ENCODE measurements at places on chromosomes 13 and 19.

DNA sequence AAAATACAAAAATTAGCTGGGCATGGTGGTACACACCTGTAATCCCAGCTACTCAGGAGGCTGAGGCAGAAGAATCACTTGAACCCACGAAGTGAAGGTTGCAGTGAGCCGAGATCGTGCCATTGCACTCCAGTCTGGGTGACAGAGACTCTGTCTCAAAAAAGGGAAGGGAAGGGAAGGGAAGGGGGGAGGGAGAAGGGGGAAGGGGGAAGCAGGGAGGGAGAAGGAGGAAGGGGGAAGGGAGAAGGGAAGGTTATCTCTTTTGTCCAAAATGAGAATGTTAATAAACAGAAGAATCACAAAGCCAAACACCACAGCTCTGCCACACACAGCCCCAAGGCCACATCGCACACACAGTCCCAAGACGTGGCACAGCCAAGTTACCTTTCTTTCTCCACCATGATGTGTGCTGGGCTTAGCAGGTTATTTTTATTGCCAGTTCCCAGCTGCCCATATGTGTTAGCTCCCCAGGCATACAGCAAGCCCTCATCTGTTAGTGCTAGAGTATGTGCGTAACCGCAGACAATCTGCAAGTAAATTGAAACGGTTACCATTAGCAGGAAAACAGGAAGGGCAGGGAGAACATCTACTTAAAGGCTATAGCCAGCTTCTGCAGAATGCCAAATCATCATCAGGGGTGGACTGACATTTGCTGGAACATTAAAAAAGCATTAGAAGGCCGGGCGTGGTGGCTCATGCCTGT is 34.3 kb downstream of the RCBTB1 start:
- no peak for DNase-seq

GRCh38 chr19:17081672-17082630 is 6.4 kb downstream of the MYO9B start:
- no peak for DNase-seq

DNA sequence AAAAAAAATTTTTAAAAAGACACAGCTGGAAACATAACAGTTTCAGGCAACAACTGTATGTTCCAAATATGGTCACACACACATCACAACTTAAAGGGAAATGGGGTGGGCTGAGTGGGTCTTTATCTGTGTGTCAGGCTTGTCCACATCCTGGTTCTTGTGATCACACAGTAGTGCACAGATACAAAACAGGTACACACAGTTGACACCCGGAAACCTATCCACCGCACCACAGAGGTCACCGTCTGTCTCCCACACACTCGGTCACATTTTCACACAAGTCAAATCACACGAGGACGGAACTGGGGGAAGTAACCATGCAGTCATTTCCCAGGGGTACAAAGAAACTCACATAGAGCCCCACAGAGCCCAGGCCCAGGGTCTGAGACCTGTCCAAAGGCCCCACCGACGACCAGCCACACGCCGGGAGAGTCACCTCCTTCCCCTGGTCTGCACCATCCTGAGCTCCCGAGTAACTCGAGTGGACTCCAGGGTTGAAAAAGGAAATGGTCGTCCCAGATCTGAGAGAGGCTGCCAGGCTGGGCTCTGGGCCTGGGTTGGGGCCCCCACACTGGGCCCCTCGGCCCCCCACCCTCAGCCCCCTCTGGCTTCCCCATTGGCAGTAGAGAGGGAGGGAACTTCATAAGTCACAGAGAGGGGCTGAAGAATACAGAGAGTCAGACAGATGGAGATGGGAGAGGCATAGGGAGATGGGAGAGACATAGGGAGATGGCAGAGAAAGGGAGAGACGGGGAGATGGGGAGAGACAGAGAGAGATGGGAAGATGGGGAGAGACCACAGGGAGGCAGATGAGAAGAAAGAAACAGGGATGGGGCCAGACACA is 1.3 kb upstream of the PPAN start:
- DNase-seq = no peak

GRCh38 chr13:78632996-78633395 is 26.0 kb downstream of the OBI1 start:
- DNase-seq = no peak

GRCh38 chr13:91491980-91492379 is 93.6 kb downstream of the GPC5 start:
- DNase-seq = no peak

DNA sequence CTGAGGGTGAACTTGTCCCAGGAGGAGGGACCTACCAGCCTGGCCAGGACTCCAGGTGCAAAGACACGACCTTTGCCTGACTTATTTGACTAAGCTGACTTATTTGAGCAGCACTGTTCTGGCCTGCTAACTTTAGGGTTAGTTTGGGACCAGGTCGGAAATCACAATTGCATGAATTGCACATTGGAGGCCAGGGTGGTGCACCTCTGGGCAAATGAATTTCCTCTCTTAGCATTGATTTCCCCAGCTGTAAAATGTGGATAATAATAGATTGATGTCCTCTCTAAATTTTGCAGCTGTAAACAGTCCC is 1.4 kb upstream of the BST2 start:
- no peak for DNase-seq

DNA sequence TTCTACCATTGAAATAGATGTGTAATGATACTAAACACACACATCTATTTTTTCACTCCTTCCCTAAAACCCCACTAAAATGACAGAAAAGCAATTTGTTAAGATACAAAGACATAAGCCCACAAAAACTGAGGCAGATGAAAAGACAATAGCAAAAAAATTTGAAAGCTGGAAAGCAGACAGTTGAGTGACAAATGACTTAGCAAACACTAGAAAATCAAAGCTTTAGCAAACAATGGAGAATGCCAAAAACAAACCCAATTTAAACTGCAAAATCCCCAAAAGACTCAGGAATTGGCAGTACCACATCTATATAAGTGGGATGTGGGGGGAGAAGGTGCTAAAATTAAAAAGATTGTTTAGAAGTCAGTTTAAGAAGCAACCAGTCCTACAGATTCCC is 9.5 kb downstream of the TSC22D1 start:
- no peak for DNase-seq

GRCh38 chr19:42066075-42066754 is 3.8 kb downstream of the GRIK5 start:
- peak; percentile 76 for DNase-seq

GRCh38 chr19:47417107-47417745 is 2.1 kb downstream of the MEIS3 start:
- DNase-seq = no peak

- no peak for DNase-seq
Measured at GRCh38 chr19:32200312-32201038, 144.9 kb upstream of the ZNF507 start.

DNA sequence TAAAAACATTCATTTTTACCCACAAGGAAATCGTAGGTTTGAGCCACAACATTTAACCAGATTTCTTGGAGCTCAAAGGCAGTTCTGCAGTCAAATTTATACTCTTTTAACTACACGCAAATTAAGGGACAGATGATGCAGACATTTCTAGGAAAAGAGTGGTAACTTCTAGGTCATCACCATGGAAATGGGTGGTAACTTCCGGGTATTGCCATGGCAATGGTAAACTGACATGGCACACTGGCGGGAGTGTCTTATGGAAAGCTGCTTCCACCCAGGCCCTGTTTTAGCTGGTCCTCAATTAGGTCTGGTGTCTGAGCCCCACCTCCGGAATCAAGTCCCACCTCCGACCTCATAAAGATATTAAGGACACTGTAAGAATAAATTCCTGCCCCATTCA is 10.4 kb upstream of the LYPD5 start:
- no peak for DNase-seq

DNA sequence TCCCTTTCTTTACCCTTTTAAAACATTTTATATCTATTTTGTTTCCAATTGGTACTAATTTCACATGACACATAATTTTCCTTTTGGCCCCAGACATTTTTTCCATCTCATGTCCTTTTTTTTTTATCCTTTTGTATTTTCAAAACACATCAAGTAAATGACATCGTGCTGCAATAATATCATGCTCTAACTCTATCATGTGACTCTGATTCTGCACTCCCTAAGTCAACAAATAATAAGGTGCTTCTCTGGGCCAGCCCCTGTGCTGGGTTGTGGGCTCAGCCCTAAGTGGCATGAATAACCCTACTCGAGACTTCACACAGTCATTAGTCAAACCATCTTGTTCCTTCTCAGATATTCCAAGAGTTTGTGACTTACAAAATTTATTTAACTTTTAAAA is 21.7 kb downstream of the NALCN start:
- no peak for DNase-seq

DNA sequence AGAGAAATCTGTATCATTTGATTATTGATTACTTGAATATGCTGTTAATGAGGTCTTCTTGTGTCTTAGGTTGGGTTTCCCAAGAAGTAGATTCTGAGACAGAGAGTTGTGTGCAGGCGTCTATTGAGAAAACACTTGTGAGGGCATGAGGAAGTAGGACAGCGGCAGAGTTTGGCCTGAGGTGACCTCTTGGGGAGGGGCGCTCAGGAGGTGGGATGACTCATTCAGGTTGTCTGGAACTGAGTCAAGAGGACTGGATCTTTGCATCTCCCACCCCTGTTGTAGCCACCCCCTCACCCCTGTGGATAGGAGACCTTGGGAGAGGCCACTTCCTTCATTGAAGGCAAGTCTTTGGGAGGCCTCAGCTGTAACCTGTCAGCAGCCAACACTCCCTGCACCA is 35.2 kb upstream of the WDFY2 start:
- DNase-seq = peak; percentile 36

GRCh38 chr13:24203811-24204210 is 43.3 kb downstream of the SPATA13 start:
- DNase-seq = no peak

DNA sequence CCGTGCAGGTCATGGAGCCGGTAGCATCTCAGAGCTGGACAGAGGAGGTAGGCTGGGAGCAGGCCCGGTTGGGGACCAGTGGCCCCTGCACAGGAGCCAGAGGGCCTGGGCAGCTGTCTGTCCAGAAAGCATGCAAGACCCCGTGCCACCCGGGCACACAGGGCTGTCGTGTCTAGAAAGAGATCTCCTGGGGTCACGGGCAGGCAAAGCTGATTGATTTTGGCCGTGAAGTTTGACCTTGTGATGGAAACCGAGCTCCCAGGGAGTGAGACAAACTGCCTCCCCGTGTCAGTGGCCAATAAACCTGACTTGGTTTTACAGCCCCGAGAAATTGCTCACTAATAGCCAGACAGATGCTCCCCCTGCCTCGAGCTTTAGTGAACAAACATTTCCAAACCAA is 98.8 kb downstream of the KDM4B start:
- DNase-seq = no peak

- DNase-seq = no peak
Measured at GRCh38 chr19:35533822-35534392, 651 bp downstream of the GAPDHS start.

- DNase-seq = no peak
Measured at GRCh38 chr13:50106559-50106958, 91.3 kb downstream of the KCNRG start.

- no peak for DNase-seq
Measured at GRCh38 chr13:28705461-28706083, 13.2 kb downstream of the SLC46A3 start.

DNA sequence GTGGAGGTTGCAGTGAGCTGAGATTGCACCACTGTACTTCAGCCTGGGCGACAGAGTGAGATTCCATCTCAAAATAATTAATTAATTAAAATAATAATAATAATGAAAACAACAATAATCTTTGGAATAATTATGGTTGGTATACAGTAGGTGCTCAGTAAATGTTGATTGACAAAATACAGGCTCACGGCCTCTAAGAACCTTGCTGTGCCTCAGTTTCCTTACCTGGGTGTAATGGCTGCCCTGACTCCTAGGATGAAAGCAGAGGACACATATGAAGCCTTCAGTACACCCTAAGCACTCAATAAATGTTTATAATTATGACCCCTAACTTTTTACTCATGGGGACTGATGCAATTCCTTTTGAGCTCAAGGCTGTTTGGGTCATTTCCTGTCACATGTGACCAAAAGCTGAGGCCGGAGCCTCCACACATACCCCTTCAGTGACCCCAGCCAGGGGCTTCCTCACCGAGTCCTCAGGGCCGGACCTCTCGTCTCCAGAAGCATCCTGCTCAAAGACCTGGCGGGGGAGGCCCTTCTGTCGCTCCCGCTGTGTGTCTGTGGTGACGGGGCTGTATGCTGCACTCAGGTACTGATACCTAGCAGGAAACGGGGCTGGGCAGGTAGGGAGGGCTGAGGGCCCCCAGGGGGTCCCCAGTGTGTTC is 10.5 kb downstream of the DOCK6 start:
- no peak for DNase-seq

GRCh38 chr19:50322234-50322633 is 6.9 kb downstream of the KCNC3 start:
- DNase-seq = no peak

- DNase-seq = no peak
Measured at GRCh38 chr19:18669883-18670282, 13.6 kb upstream of the CRTC1 start.

- no peak for DNase-seq
Measured at GRCh38 chr19:51458899-51459505, 748 bp upstream of the SIGLEC8 start.

GRCh38 chr19:44697670-44698034 is 1.3 kb upstream of the CEACAM16 start:
- DNase-seq = no peak

GRCh38 chr13:50141375-50141975 is 126.2 kb downstream of the KCNRG start:
- DNase-seq = no peak

GRCh38 chr13:111901267-111901915 is 165.6 kb upstream of the SOX1 start:
- no peak for DNase-seq

- no peak for DNase-seq
Measured at GRCh38 chr13:46665633-46666482, 112.9 kb downstream of the LRCH1 start.

DNA sequence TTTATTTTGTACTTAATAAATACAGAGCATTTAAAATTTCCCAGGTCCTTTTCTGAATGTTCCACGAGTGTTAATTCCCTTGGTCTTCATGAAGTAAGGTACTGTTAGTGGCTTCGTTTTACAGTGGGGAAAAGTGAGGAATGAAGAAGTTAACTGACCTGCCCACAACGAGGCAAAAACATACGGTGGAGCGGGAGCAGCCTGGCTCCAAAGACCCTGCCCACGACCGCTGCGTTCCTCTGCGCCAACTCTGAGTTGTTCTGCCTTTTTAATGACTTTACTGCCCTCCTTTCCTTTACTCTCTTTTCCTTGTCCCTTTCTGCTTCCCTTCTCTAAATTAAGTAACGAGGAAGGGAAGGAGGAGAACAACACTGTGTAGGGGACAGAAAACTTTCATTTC is 392.9 kb downstream of the PCDH9 start:
- DNase-seq = no peak
